ENCODE measurements at places on chromosomes 16 and 17. TPM values are rescaled to one million over a fixed set of nuclear protein-coding genes. Genes with fewer than 3 reads are reported as not detected.

DNA sequence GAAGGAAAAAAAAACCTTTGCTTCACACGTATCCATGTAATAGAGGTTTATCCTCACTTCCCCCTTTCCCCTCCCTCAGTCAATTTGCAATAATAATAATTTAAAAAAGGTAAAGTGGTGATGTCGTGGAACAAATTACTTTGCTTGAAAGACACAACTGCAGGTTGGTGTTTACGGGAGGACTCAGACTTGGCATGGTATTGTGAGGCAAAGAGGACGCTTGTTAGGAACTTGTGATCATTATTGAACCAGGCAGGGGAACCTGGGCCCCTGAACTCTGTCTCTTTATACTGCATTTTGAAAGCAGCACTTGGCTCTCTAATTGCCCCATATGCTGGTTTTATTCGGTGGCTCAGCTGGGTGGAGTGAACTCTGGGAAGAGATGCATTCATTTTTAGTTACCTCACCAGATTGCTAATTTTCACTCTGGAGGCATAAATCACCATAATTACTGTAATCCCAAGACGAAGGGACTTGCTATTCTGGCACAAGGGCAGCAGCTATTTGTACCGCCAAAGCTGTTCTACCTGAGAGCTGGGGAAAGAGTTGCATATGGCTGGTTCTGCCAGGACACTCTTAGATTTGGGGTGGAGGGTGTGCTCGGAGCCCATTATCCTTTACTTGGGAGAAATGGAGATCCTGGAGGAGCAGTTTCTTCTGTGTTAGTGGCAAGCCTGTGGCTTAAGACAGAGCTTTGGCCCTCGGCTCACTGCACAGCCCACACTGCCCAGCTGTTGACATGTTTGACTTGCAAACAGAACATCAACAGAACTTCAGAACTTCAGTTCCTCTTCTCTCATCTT, 5.7 kb upstream of the DHX8 start:
- no peak for DNase-seq

TUFM gene
- total RNA-seq, result 134 TPM

CCL16 gene
- 0.58 TPM for total RNA-seq

TPSB2 gene
- 181 TPM for total RNA-seq

DNA sequence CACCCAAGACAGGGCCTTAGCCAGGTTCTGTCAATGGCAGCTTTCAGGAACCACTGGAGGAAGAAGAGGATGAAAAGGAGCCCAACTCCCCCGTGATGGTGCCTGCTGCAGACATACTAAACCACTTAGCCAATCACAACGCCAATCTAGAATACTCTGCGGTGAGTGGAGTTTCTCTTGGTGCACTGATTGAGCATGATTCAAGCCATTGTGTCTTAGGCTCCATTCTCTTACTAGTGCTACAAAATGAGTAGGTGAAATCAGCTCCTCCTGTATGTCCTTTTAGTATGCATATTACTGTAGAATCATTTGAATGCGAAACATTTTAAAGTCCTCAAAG, 1.4 kb downstream of the SETD6 start:
- no peak for DNase-seq

GRCh38 chr17:79615926-79616325, 5.1 kb upstream of the RBFOX3 start:
- peak; percentile 27 for DNase-seq

YPEL3 gene
- total RNA-seq, result 93.6 TPM

GRCh38 chr16:80994451-80994850, 12.2 kb downstream of the CMC2 start:
- DNase-seq, result no peak

- peak; percentile 71 for DNase-seq
Measured at GRCh38 chr17:2022647-2023240, 2.4 kb downstream of the RTN4RL1 start.

CRK gene
- 81.3 TPM for total RNA-seq

DNA sequence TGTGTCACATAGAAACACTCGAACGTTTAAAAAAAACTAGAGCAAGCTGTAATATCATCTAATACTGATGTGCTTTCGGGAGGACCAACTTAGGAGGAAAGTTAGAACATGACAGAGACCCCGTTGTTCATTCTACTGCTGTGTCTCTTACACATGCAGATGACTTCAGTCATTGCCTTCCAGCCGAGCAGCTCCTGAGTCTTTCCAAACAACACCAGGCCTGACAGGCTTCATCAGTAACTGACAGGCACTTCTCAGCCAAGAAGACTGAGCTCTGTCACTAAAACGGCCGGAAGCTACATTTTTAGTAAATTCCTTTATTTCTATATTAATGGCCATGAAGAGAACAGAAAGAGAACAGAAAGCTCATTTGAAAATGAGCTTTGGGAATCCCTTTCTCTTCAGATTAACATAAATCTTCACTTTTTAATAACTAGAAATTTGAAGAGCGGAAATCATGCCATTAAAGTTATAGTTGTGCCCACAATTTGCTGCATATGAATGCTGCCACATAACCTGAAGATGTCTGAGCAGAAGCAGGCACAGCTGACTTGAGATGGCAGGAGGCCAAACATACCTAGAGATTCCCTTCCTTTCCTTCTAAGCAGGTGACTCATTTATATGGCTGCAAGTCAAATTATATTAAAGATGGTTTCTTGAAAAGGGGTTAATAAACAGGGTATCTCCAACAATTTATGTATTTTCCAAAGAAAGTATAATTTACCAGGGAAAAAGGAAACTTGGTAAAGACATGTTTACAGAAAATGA, 148.9 kb downstream of the ITFG1 start:
- DNase-seq, result no peak

- DNase-seq, result no peak
Measured at GRCh38 chr16:51394421-51394820, 243.4 kb upstream of the SALL1 start.

DNA sequence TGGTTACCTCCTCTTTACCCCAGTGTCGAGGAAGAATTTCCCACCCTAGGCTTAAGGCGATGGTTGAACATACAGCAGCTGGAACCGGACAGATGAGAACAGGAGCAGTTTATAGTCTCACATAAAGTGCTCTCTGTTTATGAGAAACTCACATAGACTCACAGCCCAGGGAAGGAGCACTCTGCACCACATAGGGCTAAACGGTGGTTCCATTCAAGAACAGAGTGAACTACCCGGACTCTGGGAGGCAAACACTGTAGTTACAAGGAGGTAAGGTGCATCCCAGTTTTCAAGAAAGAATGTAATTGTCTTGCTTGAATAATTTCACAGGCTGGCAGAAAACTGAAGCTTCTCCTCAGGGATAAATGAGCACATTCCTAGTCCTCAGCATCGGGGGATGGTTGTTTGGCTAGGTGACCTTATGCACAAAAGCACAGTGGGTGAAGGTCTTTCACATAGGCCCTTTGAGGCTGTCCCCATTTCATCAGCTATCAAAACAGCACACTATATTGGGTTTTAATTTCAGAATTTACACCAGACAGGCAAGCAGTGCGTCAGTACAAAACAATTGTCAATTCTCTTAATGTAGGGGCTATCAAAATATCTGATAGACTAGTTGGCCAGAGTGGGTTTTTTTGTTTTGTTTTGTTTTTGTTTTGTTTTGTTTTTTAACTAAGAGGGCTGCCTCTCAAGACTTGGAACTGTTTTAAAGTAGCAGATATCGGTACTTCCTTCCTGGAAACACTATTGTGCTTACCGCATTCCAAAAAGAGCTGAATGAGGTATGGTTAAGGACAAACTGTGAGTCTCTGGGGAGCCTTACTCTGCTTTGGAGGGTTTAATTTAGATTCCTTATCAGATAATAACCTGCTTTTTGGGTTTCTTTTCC, 918.1 kb upstream of the CDH8 start:
- no peak for DNase-seq

DNA sequence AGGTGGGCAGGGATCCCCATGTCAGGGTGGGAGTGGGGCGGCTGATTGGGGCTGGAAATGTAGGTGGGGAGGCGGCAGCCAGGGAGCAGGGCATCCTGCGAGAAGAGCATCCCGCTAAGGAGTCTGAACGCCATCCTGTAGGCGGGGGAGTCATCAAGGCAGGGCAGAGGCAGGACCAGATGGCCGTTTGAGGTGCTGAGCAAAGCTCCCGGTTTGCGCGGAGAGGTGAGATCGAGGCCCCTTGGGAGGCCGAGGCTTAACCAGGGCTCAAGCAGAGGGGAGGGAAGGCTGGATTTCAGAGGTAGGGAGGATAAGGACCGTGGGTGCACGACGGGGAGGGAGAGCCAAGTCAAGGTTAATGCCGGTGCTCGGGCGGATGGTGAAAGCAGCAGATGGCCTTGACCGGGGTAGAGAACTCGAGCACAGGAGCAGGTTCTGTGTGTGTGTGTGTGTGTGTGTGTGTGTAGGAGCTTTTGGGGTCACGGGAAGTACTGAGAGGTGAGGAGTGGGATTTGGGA, 472 bp upstream of the NME2 start:
- no peak for DNase-seq

ATP2A1 gene
- 0.46 TPM for total RNA-seq

GRCh38 chr17:73157521-73157890, 7.3 kb upstream of the SSTR2 start:
- DNase-seq, result no peak

GRCh38 chr16:83389751-83390150, 418.0 kb upstream of the HSBP1 start:
- no peak for DNase-seq

PRCD gene
- total RNA-seq, result 7.7 TPM

DNA sequence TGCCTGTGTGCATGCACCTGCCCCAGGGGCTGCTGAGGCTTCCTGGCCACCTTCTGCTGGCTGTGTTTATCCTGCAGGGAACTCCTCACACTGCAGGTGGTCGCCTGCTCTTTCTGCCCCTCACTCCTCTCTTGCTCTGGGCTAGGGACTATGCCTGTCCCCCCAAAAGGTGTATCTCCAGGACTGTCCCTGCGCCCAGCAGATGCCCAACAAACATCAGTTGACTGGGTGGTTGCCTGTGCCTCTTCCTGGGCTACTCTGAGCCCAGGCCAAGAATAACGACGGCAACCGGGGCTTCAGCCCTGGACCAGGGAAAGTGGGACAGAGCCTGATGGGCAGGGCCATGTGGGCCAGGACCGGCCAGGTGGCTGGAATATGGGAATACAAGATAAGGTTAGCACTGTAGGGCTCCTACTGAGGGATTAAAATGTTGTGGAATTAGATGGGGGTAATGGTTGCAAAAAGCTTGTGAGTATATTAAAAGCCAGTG, 55.4 kb downstream of the VAC14 start:
- no peak for DNase-seq

- DNase-seq, result peak; percentile 89
Measured at GRCh38 chr17:81428948-81429774, 33.9 kb downstream of the BAHCC1 start.
